ENCODE measurements at places on chromosomes 5 and 9.

- no peak for DNase-seq
These were observed 217.9 kb downstream of the SPOCK1 start for GRCh38 chr5:137281201-137281600.

DNA sequence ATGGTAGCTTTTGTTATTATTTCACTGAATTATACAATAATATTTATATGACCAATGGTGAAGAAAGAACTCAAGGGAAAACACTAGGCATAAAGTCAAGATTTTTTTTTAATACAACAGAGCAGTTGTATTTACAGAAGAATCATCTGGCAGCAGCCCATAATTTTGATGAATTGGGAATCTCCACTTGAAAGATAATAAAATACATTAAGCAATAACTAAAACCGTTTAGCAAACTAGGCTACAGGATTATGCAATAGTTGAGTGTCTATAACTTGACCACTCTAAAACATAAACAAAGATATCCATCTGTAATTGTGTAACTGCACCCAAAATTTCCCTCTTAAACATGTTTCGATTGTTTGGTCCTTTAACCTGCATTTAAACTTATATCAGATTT is 80.8 kb downstream of the SNCAIP start:
- no peak for DNase-seq

DNA sequence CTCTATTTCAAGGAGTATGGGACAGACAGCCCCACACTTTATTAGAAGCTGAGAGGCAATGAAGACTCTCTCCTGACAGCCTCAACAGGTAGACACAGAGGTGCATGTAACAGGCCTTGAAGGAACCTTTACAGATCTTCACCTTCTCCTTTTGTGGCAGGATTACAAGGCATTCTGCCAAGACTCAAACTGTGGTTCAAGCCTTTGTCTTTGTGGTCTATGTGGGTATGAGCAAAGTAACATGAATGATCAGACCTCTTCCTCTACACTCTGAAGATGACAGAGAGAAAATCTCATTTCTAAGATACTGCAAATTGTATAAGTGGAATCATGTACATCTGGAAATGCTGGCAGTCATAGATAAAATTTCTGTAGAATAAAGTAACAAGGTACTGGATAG is 346.9 kb downstream of the CDH9 start:
- no peak for DNase-seq

DNA sequence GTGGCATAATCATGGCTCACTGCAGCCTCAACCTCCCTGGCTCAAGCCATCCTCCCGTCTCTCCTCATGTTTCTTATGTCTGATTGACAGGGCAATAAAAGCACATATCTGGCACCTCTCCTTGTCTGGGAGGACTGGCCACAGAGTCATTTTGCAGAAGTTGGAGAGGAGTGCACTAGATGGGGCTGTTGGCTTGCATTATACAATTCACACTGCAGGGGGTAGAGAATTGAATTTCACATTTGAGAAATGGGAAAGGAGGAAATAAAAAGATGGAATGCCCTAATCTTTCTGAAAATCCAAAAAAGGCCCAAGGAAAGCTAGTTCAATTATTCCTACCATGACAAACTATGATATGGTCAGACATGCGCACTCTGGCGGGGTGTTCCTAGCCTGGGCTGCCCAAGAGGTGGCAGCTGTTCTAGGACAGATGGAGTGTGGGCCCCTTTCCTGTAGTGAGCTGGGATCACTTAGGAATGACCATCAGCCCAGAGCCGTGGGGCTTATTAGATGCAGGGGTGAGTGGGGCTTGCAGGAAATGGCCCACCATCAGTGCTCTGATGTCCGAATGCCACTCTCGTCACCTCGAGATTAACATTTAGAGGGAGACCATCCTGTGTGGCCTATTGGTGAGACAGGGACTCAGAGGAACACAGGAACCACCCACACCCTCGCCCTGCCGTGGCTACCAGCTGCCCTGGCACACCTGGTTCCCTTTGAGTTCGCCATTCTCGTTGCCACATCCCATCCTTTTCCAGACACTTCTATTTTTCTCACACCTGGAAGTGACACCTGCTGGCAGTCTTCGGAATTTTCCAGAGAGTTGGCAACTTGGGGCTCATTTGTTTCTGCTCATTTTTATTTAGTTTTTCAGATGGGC is 21.8 kb upstream of the ANKRD18A start:
- no peak for DNase-seq

GRCh38 chr9:135073081-135073740 is 14.3 kb upstream of the OLFM1 start:
- no peak for DNase-seq

DNA sequence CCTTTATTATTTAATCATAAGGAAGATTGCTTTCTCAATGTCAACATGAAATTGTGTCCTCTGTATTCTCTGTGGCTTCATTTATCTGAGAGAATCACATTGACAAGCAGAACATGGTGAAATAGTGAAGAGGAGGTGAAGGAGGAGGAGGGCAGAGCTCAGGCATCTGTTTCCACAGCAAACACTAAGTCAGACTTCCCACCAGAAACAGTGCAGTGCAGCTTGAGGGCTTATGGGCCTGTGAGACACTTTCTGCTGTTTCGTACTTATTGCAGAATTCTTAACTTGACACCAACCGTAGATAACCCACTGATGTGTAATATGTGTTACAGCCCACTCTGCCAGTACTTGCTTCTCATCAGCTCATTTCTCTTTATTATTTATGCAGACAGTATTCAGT is 386.3 kb downstream of the DIRAS2 start:
- DNase-seq = no peak

DNA sequence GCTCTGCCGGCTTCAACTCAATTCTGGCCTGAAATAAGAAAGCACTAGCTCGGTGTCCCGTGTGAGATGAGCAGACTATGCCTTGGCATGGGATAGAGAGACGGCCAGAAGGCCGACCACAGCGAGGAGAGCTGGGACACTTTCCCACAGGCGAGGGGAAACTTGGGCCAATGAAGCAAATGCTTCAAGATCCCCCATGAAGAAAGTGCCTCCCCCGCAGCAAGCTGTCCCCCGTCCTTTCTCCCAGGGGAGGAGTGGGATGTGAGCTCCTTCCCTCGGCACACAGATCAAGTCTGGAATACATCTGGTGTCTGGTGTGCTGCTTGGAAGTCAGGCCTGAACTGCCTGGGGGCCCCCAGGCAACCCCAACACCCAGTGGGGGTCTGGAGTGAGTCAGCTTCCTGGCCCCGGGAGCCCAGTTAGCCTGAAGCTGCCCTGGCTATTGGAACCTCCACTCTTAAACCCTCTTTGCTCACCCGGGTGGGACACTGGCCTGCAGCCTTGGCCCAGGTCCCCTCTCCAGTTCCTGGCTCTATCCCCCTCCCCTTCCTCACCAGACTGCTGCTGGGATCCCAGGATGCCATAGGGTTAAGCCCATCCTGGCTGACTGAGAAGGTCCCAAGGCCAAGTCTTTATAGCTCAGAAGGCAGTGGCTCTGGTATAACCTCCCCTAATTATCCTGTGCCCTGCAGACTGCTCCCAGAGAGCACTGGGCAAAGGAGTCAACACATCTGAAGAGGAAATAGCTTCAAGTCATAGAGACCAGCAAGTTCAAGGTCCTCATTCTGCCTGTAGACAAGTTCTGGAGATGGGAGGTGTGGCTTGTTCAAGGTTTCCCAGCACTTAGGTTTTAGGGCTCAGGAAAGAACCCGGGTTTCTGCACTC is 205.3 kb downstream of the TTLL11 start:
- no peak for DNase-seq

DNA sequence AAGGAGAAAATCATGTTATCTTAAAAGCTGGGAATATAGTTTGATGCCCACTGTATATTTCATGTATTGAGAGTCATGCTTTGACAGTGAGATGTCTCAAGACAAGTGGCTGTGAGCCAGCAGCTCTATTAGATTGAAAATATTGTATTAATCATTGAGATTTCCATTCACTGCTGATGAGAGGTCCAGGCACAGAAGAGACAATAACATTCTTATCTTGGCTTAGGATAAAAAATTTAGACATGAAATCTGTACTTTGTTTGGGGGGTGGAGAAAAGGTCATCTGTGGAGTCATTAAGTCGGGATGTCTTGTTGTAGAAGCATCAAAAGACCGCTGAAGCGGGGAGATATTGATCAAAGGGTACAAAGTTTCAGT is 97.9 kb upstream of the EQTN start:
- DNase-seq = no peak

DNA sequence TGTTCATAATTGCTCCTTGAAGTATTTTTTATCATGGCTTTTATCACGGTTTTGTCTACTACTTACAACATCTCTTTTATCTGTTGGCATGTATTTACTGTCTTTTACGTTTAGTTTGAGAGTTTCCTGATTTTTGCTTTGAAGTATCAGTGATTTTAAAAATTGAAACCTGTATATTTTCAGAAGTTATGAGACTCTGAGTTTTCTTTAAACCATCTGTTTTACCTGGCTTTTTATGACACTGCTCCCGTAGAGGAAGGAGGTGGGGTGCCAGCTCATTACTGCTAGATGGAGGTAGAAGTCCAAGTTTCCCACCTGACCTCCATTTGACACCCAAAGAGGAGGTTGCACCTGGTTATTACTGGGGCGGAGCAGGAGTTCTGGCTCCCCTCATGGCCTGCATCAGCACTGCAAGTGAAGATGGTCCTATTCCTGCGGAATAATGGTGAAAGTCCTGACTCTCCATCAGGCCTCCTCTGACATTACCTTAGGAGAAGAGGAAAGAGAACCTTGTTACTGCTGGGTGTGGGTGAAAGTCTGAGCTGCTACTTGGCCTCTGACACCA is 10.0 kb upstream of the ZNF131 start:
- DNase-seq = peak; percentile 59

GRCh38 chr5:175805256-175806011 is 65.9 kb upstream of the CPLX2 start:
- no peak for DNase-seq

GRCh38 chr5:106974272-106974671 is 696.5 kb downstream of the EFNA5 start:
- DNase-seq = no peak

DNA sequence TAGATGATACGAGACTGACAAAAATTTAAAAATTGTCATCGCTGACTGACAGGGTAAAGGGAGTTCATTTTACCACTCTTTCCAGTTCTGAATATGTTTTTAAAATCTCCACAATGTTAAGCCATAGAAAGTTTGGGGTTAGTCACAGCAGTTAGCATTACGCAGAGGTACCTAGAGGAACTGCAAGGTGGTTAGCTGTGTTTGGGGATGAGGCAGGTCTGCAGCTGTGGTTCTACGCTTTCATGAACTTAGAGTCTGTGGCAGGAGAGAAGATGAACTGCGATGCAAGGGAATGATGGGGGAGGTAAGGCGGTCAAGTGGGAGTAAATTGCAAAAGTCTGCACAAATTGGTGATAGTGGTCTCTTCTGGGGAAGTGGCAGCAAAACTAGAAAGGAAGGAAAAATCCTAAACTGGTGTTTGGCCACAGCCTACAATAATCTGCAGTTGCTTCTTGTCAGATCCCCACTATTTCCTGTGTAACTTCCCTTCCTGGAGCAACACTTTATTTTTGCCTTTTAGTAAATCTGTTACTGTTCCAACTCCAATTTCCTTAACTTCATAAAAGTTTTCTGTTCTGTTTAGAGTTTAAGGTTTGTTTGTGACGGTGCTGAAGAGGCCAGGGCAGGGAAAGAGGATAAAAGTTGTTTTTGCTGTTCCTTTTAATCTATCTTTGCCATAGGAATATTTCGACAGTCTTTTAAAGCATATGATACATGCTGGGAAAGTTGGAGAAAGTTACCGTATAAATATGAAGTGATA is 38.6 kb upstream of the SNX2 start:
- no peak for DNase-seq

DNA sequence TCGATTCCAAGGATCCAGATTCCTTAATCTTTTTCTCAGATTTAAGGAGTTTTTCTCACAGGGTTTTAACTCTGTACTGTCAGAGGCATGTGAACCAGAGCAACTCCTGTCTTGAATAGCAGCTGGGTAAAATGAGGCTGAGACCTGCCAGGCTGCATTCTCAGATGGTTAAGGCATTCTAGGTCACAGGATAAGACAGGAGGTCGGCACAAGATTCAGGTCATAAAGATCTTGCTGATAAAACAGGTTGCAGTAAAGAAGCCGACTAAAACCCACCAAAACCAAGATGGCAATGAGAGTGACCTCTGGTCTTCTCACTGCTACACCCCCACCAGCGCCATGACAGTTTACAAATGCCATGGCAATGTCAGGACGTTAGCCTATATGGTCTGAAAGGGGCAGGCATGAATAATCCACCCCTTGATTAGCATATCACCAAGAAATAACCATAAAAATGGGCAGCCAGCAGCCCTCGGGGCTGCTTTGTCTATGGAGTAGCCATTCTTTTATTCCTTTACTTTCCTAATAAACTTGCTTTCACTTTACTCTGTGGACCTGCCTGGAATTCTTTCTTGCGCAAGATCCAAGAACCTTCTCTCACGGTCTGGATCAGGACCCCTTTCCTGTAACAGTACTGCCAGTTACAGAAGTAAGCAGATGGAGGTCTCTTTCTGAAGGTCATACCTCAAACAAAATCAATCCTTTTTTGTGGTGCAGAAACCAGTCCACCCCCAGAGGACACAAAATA is 87.1 kb downstream of the SLC38A9 start:
- no peak for DNase-seq

GRCh38 chr9:70080481-70081119 is 37.0 kb downstream of the MAMDC2 start:
- DNase-seq = no peak

DNA sequence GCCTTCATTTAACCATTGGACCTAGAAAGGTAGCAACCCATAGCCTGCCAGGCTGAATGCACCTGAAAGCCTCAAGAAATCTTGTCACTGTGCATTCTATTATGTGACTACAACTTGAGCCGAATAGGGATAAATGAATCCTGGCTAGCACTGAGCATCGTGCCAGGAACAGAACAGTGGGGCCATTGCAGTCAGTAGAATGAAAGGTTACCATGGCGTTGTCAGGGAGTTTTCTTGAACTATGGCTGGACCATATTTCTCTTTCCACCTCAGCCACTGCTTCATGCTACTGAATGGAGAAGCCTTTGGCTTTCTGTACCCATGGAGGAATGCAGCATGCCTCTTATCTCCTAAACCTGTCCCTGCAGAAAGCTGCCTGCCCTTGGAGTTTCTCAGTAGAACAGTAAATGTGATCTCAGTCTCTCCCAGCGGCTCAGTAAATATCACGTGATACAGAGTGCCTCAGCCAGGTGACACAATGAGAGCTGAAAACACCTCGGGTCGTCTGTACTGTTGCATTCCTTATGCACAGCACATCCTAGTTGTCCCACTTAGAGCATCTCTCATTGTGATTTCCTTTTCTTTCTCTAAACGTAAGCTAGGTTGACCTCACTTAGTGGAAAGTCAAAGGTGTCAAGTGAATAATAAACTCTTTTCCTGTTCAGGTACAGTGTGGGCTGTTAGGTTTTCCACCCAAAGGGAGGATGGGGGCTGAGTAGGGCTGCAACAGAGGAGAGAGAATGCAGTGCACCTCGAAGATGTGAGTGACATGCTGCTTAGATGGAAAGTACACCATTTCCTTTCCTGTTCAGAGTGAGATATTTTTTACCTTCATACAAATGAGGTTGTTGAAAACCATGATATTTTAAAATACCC is 115.3 kb downstream of the MACIR start:
- no peak for DNase-seq

DNA sequence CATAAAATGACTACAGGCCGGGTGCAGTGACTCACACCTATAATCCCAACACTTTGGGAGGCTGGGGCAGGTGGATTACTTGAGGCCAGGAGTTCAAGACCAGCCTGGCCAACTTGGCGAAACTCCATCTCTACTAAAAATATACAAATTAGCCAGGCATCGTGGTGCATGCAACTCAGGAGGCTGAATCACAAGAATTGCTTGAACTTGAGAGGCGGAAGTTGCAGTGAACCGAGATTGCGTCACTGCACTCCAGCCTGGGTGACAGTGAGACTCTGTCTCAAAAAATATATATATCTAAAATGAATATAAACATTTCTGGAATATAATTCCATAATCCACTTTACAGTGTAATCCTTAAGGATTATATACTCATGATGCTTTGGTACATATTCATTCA is 66.5 kb downstream of the TEX10 start:
- no peak for DNase-seq

Data from CD4-positive, alpha-beta T cell treated with Interleukin-10 for 1 hour (primary cell).